ENCODE measurements at places on chromosomes 16 and 17.

DNA sequence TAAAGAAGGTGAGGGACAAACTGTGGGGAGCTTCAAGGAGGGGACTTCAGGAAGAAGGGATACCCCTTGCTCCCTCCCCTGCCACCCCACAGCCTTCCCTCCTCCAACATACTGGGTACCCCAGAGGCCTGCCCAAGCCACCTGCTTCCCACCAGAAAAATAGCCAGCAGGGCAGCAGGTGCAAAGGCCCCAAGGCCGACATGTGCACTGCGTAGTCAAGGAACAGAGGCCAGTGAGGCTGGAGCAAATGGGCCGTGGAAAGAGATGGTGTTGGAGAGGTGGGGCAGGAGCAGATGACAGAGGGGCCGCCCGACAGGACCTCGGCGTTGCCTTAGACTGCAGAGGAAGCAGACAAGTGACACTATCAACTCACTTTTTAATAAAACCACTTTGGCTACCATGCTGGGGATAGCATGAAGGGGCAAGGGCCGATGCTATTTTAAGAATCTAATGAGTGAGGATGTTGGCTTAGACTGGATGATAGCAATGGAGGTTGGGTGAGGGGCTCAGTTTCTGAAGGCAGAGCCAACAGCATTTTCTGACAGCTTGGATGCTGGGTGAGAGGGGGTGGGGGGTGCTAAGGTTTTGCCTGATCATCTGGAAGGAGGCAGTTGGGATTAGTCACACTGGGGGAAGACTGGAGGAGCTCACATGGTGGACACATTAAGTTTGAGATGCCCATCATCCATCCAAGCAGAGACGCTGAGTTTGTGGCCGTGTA is 72.8 kb upstream of the TOB1 start:
- DNase-seq, result no peak

DNA sequence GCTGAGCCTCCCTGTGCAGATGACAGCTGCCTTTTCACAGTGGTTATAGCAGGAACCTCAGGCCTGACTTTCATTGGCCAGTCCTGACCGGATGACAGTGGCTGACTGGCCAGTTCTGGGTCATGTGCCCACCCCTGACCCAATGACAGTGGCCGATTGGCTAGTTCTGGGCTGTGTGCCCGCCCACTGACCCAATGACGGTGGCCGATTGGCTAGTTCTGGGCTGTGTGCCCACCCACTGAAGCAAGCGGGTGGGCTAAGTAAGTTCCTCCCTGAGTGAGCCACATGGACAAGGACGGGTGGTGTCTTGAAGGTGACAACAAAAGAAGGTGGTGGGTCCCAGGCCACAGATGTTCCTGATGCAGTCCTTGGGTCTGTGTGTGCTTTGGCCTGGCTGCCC is 9.5 kb downstream of the DEF8 start:
- no peak for DNase-seq

- peak; percentile 43 for DNase-seq
Measured at GRCh38 chr17:6473128-6473767, 29.0 kb downstream of the PIMREG start.

DNA sequence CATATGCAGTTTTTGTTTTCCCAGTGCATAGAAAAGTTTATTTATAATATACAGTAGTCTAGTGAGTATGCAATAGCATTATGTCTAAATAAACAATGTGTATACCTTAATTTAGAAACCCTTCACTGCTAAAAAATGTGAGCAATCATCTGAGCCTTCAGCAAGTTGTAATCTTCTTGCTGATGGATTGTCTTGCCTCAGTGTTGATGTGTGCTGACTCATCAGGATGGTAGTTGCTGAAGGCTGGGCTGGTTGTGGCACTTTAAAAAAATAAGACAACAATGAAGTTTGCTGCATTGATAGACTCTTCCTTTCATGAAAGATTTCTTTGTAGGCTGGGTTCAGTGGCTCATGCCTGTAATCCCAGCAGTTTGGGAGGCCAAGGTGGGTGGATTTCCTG is 13.9 kb upstream of the CAPNS2 start:
- no peak for DNase-seq

DNA sequence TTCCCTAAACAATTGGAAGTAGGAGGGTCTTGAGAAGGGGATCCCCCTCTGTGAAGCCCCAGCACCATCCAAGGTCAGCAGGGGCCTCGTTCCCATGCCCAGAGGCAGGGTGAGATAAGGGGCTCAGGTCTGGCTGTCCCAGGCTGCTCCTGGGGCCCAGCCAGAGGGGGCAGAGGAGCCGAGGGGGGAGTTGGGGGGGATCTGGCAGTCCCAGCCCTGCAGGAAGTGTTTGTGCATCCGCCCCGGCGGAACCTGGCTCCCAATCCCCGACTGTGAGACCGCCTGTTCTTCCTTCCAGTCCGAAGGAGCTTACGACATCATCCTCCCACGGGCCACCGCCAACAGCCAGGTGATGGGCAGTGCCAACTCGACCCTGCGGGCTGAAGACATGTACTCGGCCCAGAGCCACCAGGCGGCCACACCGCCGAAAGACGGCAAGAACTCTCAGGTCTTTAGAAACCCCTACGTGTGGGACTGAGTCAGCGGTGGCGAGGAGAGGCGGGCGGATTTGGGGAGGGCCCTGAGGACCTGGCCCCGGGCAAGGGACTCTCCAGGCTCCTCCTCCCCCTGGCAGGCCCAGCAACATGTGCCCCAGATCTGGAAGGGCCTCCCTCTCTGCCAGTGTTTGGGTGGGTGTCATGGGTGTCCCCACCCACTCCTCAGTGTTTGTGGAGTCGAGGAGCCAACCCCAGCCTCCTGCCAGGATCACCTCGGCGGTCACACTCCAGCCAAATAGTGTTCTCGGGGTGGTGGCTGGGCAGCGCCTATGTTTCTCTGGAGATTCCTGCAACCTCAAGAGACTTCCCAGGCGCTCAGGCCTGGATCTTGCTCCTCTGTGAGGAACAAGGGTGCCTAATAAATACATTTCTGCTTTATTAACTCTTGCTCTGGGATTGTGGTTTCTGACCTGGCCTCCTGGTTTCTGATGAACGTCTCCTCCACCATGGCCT is 14.9 kb downstream of the GPRC5C start:
- DNase-seq, result no peak
